ENCODE measurements at places on chromosomes 7 and 10. TPM values are rescaled to one million over a fixed set of nuclear protein-coding genes. Genes with fewer than 3 reads are reported as not detected.

The PNLIP gene
- not detected for total RNA-seq

The HPS6 gene
- total RNA-seq: 26.4 TPM

The DOCK4 gene
- 199 TPM for total RNA-seq

The ETV1 gene
- 5.4 TPM for total RNA-seq

The GALNT17 gene
- not detected for total RNA-seq

The CCL24 gene
- total RNA-seq: 0.28 TPM

The LIPK gene
- total RNA-seq: not detected

The DPCD gene
- 55.0 TPM for total RNA-seq

The TFR2 gene
- total RNA-seq: 0.19 TPM

The ANKRD30A gene
- total RNA-seq: not detected

The TRIM73 gene
- total RNA-seq: 0.75 TPM

The PRR15 gene
- 0.45 TPM for total RNA-seq

The AFAP1L2 gene
- total RNA-seq: 1.9 TPM

The ARPC1A gene
- total RNA-seq: 224 TPM

The TSPAN15 gene
- total RNA-seq: 48.3 TPM

The AKR1C4 gene
- not detected for total RNA-seq

The GIMAP1 gene
- total RNA-seq: 14.3 TPM

The BTBD16 gene
- 0.09 TPM for total RNA-seq

The GIMAP8 gene
- total RNA-seq: 60.6 TPM

The FAM131B gene
- 1.4 TPM for total RNA-seq

The RP9 gene
- 14.6 TPM for total RNA-seq

The TMEM225B gene
- total RNA-seq: 0.19 TPM

The PRXL2A gene
- total RNA-seq: 78.3 TPM
